Forelimb muscle (tissue), 1 donor: ENCODE measurements at places on chromosomes 1 and 21. TPM values are rescaled to one million over a fixed set of nuclear protein-coding genes. Genes with fewer than 3 reads are reported as not detected.

Gene CYYR1
- polyA plus RNA-seq: 12.0 TPM

- DNase-seq: no peak
Observed at GRCh38 chr1:11238311-11238710, 24.0 kb downstream of the MTOR start.

Gene SLFNL1
- polyA plus RNA-seq: 0.59 TPM

DNA sequence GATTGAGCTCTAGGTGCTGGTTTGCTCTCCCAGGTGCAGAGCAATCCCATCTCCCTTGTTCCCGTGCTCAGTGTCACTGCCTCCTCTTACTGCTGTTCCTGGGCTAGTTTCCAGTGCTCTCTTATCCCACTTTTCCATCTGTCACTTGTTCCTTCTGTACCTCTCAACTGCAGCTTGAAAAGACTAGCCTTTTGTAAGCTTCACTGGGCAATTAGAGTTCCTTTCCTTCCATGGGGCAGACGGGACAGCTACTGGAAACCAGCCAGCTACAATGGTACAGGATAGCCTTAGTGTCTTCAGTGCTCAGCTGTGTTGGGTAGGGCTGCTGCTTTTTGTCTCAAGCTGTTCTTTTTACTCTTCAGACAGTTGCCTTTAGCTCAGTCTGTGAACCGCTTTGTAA, 31.6 kb downstream of the AGT start:
- no peak for DNase-seq

DNA sequence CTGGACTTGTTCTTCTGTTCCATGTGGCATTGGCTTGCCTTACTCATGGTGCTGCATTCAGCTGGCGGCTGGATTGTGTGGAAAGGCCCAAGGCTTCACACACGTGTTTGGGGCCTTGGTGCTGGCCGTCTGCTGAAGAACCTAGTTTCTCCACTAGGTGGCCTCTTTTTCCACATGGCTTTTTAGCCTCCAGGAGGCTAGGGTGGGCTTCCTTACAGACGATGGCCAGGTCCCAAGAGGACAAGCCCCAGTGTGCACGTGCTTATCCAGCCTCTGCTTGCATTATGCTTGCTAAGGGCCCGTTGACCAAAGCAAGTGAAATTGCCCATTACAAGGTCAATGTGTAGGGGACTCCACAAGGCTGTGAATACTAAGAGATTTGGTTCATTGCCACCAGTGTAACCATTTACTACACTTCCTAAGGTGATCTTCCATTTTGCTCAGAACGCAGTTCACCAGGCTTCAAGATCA, 47.5 kb upstream of the FOXO6 start:
- DNase-seq: no peak
